Activated CD8-positive, alpha-beta memory T cell treated with anti-CD3 and anti-CD28 coated beads for 48 hours (primary cell): ENCODE measurements at places on chromosomes 4 and X.

GRCh38 chrX:96183843-96184242, 500.8 kb upstream of the DIAPH2 start:
- no peak for DNase-seq

DNA sequence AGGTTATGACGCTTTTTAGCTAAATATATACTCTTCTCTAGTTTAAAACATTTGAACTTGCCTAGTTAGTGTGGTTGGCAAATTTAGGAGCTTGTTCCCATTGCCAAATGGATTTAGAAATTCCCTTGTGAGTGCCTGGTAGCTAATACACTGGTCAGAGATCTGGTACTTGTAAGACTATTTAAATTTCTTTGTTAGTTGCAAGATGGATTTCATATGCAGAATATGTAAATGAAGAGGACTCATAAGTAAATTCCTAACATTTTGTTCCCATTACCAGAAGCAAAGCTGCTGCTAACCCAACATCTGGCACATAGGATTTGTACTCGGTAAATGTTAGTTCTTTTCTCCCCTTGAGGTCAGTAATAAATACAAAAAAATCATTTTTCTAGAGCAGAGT, 56.0 kb upstream of the PGK1 start:
- no peak for DNase-seq

- no peak for DNase-seq
These were observed 9.6 kb upstream of the CHRNA9 start for GRCh38 chr4:40325406-40326019.

DNA sequence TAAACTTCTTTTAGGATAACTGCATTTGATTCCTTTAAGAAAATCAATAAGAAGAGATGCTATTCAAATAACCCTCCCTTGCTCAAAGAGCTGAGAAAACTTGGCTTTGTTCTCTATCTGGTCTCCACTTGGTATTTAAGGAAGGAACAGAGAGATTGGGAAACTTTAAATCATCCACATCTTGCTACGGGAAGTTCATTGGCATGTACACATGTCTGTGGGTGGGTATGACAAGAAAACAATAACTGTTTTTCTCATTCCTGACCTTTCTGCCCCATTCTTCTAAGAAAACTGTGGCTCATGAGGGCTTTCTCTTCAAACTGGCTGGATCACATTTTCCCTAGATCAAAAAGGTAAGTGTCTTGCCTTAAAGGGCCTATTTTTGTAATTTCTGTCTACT, 6.0 kb downstream of the SEL1L3 start:
- DNase-seq = no peak

DNA sequence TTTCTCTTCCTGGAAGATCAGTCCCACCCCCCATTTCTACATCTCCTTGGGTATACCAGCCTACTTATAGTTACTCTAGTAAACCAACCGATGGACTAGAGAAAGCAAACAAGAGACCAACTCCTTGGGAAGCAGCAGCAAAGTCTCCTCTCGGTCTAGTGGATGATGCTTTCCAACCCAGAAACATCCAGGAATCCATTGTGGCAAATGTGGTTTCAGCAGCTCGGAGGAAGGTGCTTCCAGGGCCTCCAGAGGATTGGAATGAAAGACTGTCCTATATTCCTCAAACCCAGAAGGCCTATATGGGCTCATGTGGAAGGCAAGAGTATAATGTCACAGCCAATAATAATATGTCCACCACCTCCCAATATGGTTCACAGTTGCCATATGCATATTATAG, 78.2 kb upstream of the MYOZ2 start:
- DNase-seq = no peak

DNA sequence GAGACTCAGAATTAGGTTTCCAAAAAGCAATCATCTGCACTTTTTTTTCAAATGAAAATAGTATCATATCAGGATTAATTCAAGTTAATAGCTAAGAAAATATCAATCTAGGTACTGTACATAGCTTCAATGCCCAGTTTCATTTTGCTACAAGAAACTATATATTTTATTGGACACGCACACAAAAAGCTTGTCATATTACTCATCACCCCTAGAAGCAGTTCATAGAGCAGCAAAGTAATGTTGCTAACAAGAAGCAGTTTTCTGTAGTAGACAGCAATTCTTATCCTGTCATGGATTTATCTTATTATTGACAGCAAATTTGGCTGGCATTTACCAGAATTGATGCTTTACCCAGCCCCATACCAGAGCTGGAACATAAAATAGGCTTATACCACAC, 52.3 kb upstream of the LSM6 start:
- no peak for DNase-seq

DNA sequence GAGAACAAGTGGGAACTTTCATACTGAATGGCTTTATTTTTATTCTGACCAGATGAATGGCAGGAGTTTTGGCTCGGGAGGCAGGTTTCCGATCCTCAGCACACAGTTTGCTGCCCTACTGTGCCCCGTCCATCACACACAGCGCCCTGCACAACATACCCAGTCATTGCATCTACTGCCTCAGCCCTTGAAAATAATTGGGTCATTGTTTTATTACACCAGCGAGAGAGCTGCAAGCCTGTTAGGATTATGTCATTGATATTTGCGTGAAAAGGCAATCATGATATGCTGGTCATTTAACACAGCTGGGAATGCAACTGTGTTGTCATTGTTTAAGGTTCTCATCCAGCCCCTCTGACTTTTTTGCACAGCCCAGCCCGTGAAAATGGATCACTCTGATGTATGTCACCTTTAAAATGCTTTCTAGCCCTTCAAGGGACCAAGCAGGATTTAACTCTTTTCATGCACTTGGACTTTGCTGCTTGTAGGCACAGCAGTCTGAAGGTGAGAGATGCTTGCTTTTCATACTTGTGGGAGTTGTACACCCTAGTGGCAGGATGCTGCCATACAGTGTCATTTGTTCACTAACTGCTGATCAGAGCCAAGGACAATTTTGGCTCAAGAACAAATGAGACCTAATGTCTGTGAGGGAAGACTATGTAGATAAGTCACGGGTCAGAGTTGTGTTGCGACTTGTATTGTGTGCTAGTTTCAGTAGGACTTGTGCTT, 62.3 kb downstream of the RTL9 start:
- DNase-seq = no peak

- DNase-seq = no peak
These were observed 8.7 kb downstream of the C1QTNF7 start for GRCh38 chr4:15436513-15436912.

- DNase-seq = no peak
These were observed 124.3 kb downstream of the MAPK10 start for GRCh38 chr4:86235549-86235948.

GRCh38 chr4:90857081-90857820, 730.1 kb downstream of the CCSER1 start:
- no peak for DNase-seq
